ENCODE measurements at places on chromosomes 12 and 14. TPM values are rescaled to one million over a fixed set of nuclear protein-coding genes. Genes with fewer than 3 reads are reported as not detected.

GRCh38 chr12:93361151-93361919, 16.4 kb upstream of the NUDT4 start:
- DNase-seq = peak; percentile 39
- no peaks in the 10 kb centered on the region for H3K36me3 ChIP-seq
- H3K27ac ChIP-seq = no peak overlapping the region
- no peaks in the 10 kb centered on the region for H3K27me3 ChIP-seq

GRCh38 chr14:68084256-68084655, 264.7 kb downstream of the RAD51B start:
- H3K36me3 ChIP-seq = no peaks in the 10 kb centered on the region
- no peak overlapping the region for H3K4me3 ChIP-seq
- no peak overlapping the region for H3K27ac ChIP-seq

GRCh38 chr14:26595926-26596542, 1.8 kb downstream of the NOVA1 start:
- no peak overlapping the region for H3K27ac ChIP-seq
- H3K4me1 ChIP-seq = no peaks in the 10 kb centered on the region
- no peaks in the 10 kb centered on the region for H3K36me3 ChIP-seq
- no peak for DNase-seq
- no peak overlapping the region for H3K4me3 ChIP-seq
- peaks cover 57% of the 10 kb centered on the region for H3K27me3 ChIP-seq

GRCh38 chr12:53954694-53955035, at the start of gene HOXC12:
Gene HOXC12, plus strand, starts transcription at chr12:53954903. Its CDS starts 27 bp downstream, at chr12:53954930.
- no peaks in the 10 kb centered on the region for H3K36me3 ChIP-seq
- no peak within 1 kb of the TSS for H3K27ac ChIP-seq
- H3K27me3 ChIP-seq = peaks cover 100% of the 10 kb centered on the region
- DNase-seq = no peak
- no peak within 1 kb of the TSS for H3K4me3 ChIP-seq

The ETFBKMT gene
- total RNA-seq = 3.9 TPM

Data from left lung (tissue), 14 donors.